DND-41 (cell line): ENCODE measurements at places on chromosomes 6 and 20.
A peak's percentile ranks its signal among the peaks of the same experiment; 100 is the strongest.

DNA sequence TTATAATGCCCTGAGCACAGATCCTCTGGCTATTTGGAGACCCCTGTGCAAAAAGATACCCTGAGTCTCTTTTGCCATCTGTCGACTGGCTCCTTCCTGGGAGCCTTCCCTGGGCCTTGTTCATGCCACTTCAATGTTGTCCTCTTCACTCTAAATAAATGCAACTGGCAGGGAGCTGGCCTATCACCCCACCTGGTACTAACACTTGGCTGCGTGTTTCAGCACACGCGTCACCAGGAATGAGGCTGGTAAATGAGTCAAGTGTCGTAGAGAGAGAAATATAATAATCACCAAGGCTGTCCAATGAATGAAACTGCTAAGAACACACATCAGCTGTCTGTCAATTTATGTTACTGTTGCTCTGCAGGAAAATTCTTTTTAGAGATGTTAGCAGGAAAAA is 374.6 kb upstream of the JARID2 start:
- DNase-seq: no peak

- DNase-seq: peak; percentile 56
These were observed 61.9 kb downstream of the GPR6 start for GRCh38 chr6:110039981-110040383.

GRCh38 chr6:80144753-80145315 is 38.4 kb downstream of the BCKDHB start:
- no peak for DNase-seq

DNA sequence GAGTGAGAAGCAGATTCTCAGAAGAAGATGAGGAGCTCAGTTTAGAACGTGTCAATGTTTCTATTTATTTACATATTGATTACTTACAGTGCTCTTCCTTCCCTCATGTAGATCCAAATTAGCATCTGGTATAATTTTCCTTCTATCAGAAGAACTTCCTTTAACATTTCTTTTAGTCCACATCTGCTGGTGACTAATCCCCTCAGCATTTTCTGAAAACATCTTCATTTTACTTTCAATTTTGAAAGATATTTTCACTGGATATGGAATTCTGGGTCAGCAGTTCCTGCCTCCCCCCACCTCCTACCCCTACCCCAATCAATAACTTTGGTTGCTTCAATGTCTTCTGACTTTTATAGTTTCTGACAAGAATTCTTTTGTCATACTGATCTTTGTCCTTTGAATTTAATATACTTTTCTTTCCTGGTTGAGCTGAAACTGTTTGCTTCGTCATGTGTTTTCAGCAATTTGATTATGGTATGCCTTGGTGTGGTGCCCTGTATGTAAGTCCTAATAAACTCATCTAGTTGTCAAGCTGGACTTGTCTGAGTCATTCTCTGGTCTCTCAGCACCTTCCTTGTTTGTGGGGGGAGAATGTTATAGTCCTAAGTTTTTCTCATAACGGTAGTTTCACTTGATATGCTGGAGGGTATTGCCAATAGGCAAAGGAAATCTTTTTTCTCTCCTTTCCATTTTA is 57.0 kb downstream of the SMPDL3A start:
- DNase-seq: no peak

DNA sequence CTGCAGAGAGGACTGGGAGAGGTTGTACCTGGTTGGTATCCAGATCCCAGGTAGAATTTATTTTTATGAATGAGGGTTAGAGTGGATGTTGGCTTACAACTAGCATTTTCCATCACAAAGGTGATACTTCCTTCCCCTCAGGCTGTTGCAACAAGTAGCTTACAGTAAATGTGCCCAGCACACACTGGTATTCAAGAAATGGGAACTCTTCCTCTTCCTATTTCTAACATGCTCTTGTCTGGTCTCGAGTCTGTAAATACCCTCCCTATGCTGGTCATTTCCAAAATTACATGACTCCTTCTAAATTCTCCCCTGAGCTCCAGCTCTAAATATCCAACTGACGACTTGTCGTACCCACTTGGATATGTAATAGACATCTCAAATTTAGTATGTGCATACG is 90.1 kb upstream of the FOXC1 start:
- no peak for DNase-seq

- no peak for DNase-seq
These were observed 10.2 kb downstream of the ADA start for GRCh38 chr20:44641325-44641724.

- no peak for DNase-seq
These were observed 118.2 kb upstream of the RIPOR2 start for GRCh38 chr6:25053875-25054371.

- DNase-seq: no peak
These were observed 26.8 kb downstream of the TRAM2 start for GRCh38 chr6:52550014-52550575.

DNA sequence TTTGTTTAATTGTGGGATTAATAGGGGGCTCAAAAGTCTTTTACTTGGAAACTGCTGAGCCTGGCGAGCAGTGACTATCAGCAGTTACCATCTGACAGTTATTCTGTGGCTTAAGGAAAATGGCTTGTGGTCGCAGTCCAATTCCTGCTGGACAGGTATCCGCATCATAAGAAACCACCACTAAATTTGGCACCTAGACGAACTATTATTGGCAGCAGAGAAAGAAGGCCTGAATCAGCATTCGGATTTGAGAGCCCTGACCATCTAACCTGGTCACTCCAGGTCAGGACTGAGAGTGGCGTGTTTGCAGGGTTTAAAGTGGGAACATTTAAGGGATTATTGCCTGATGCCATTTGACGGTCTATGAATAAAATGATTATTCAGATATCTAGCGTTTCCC is 146.4 kb downstream of the RPS12 start:
- no peak for DNase-seq

DNA sequence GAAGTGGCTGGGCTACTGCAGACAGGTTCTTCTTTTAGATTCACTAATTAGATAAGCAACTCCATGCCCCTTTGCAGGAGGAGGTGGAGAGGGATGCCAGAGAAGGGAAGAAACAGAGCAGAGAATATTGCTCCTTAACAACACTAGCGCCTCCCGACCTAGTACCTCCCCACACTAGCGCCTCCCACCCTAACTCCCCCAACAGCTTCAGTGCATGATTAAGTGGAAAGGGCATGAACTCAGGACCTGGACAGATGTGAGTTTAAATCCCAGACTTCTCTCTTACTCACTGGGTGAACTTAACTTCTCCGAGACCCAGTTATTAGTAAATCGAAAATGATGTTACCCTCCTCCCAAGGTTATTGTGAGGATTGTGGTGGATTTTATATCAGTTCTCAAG is 25.7 kb downstream of the STX11 start:
- no peak for DNase-seq

GRCh38 chr6:47573109-47573508 is 95.5 kb downstream of the CD2AP start:
- DNase-seq: no peak

GRCh38 chr6:164216368-164216767 is 801.9 kb downstream of the QKI start:
- no peak for DNase-seq

DNA sequence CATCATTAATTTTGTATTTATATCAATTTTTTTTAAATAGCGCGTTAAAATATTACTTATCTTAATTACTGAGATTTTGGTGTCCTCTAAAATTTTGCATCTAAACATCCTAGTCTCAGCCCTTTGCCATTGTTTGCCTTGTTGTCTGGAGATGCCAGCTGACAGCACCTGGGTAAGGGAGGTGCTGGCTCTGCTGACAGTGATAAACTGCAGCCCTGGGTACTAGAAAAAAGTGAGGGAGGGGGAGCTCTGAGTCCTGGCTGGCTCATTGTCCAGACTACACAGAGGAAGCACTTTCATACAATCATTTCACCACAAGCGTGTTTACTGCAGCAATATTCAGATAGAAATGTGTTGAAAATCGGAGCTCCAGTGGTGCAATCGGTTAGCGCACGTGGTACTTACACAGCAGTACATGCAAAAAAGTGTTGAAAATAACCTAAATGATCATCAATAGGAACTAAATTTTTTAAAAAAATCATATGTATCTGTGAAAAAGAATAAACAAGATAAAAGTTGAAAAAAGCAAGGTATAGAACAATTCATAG is 18.5 kb upstream of the UBR2 start:
- DNase-seq: no peak

GRCh38 chr20:24866008-24866407 is 83.1 kb upstream of the CST7 start:
- no peak for DNase-seq

GRCh38 chr20:25247956-25248785 is at the start of gene PYGB:
TSS of gene PYGB (plus strand) at chr20:25248085. CDS start at chr20:25248179, 94 bp downstream.
- DNase-seq: peak; percentile 82

GRCh38 chr20:1941226-1941625 is 46.0 kb downstream of the SIRPA start:
- no peak for DNase-seq

- DNase-seq: no peak
These were observed 15.5 kb upstream of the PRDM1 start for GRCh38 chr6:106070636-106071035.

DNA sequence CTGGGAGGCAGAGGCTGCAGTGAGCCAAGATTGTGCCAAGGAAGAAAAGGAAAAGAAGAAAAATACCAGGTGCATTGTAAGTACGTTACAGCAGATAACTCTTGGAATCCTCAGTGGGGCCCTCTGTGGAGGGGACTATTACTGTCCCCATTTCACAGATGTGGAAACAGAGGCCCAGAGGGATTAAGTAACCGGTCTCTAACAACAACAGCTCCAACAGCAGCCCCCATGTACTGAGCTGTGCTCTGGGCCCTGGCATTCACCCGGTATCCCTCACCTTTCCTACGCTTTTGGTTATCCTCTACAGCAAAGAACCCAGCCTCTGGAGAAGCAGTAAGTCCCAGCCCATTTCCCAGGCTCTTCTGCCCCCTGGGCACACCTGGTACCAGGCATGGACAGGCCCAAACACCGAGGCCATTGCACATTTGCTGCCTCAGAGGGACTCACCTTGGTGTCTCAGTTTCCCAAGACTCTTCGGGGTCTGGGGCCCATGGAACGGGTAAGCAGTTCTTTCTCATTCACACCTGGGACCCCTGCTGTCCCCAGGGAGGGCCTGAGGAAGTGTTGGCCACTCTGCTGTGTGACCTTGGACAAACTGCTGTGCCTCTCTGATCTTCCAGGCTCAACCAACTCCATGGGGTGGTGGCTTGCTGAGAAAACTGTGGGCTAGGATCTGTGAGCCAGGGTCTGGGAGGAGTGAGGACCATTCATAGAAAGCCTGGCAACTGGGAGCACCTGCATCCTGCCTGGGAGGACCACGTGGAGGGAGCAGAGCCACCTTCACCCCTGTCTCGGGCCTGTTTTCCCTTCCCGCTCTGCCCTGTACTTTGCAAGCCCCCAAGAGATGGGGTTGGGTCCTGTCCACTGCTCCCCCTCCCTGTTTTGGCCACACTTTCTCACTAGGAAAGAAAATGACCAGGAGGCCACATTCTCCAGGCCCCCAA is 59.9 kb downstream of the SNAI1 start:
- DNase-seq: no peak

DNA sequence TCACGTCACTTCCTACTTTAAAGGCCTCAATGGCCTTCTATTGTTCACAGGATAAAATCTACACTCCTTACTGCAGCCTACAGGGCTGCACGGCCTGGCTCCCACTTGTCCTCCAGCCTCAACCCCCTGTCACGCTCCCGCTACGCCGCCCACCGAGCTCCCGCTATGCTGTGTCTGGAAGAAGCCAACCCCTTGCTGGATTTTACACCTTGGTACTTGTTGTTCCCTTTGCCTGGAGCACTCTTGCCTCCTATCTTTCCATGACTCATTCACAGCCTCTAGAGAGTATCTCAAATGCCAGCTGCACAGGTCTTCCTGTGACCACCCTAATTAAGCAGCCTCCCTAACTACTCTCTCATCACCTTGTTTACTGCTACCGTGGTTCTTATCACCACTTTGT is 259.9 kb downstream of the PRKN start:
- DNase-seq: no peak

DNA sequence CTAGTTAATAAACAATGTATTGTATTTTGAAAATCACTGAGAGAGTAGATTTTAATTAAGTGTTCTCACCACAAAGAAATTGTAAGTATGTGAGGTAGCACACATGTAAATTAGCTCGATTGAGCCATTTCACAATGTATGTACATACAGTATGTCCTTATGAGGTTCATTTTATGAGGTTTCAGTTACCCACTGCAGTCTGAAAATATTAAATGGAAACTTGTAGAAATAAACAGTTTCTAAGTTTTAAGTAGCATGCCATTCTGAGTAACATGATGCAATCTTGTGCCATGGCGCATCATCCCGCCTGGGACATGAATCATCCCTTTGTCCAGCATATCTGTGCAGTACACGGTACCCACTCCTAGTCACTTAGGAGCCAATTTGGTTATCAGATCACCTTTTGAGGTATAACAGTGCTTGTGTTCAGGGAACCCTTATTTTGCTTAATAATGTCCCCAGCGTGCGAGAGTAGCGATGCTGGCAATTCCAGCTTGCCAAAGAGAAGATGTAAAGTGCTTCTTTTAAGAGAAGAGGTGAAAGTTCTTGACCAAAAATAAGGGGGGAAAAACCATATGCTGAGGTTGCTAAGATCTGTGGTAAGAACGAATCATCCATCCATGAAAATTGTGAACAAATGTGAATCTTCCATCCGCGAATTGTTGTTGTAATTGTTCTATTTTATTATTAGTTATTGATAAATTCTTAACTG is 64.7 kb downstream of the KCNS1 start:
- DNase-seq: no peak

- no peak for DNase-seq
These were observed 24.0 kb upstream of the ZMYND8 start for GRCh38 chr20:47380481-47380880.

DNA sequence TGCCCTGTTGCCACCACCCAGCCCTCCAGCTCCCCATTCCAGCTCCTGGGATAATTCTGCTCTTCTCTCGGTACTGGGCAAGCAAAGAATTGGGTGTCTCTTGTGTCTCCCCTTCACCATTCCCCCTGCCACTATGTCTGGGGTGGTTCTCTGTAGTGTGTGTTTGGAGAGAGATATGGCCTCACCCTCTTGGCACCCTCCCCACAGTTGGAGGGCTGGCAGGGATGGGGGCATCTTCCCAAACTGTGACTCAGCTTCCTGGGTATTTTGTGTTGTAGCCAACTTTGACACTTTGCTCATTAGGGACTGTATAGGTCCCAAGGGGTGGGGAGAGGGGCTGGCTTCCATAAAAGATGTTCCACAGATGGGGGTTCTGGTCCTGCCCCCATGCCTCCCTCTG is 1.7 kb downstream of the TNXB start:
- DNase-seq: no peak

DNA sequence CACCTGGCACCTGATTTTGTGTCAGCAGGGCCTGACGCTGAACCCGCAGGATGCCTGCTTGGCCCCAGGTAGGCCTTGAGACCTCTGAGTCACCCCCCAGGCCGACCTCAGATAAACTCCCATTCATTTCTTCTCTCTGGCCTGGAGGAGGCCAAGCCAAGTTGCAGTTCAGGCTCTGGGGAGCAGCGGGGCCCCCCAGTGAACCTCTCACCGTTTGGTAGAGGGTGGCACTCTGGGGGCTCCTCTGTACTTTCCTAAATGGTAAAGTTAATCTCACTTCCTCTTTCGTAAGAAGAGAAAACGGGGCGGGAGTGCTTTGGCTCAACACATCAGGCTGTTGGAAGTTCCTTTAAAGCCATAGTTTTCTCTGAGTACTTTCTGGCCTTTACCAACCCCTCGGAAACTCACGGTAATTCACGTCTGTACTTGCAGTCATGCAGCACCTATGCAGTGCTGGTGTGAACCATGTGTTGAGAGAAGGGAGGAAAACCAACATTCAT is 2.8 kb downstream of the SIRPA start:
- no peak for DNase-seq
